Heart right ventricle (tissue), 16 donors: ENCODE measurements at places on chromosomes 7 and 10. TPM values are rescaled to one million over a fixed set of nuclear protein-coding genes. Genes with fewer than 3 reads are reported as not detected.

GRCh38 chr7:152129682-152130081 is 104.2 kb downstream of the GALNT11 start:
- no peak for DNase-seq

DNA sequence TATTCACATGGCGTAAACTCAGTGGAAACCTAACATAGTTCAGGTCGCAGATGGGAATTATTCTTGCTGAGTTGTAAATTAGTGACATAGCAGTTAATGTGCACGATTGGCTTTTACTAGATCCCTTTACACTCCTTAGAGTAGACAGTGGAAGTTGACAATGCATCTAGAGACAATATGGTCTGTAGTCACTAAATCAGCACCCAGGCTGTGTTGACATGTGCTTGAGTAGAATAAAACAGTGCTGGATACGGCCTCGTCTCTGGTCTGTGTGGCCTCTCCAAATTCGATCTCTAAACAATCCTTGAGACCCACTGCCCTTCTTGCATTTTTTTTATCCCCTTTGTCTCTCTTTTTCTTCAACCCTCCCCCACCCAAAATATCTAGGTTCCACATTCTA is 615.7 kb downstream of the SORCS1 start:
- no peak for DNase-seq

DNA sequence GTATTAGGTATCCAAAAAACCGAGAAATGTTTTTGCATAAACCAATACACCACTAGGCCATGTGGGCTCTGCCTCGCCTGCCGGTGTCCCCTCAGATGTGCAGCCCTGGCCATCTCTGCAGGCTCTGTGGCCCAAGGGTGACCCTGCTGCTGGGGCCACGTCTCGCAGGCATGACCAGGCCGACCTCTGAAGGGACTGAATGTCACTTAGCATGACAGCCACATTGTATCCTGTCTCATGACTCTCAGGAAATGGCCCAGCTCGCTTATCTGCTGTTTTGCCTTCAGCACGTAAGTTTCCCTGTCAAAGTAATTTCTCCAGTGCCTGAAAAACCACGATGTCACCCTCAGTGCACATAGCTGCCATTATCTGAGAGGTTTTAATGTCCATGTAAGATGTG is 49.5 kb upstream of the ZNF32 start:
- DNase-seq: no peak

- DNase-seq: no peak
Observed at GRCh38 chr10:54869022-54869421, 68.0 kb upstream of the PCDH15 start.

DNA sequence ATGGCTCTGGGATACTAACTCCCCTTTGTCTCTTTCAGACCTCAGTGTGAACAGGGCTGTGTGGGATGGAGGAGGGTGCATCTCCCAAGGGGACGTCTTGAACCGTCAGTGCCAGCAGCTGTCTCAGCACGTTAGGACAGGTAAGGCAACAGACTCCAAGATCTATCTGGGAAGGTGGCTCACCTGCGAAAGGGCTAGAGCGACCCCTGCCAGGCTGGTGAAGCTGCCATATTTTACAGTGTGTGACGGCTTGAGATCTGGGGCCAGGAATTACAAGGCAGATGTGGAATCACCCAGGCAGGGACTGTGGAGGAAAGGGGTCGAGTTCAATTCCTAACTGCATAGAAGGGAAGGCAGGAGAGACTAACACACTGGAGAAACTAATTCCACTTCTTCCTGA is 11.2 kb downstream of the MUC17 start:
- DNase-seq: no peak

DNA sequence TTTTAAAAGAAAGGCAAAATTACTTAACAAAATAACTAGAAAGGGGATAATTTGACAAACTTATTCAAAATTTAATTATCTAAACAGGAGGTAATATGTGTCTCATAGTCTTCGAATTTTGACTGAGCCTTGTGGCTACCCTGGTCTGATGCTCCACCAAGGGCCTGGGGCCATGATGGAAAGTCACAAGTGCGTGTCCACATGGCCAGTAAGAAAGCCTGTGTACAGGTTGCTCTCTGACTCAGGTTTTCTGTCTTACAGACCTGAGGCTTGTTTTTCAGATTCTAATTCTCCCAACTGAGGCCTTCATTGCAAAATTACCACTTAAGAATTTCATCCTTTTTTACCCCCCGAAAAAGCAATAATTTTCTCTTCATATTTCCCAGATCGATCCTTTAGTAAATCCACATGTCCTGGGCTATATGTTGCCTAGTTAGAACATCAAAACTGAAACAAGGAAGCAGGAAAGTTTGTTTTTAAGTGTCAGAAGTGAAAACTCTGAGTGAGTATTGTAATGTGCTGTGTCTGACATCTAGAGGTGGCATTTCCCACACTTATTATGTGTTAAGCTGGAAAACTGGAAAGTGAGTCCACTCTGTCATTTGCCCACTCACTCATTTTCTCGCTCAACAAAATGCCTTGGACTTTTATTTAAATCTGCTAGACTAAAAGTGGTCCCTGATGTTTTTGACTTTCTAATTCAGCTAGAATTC is 10.0 kb downstream of the CYP3A43 start:
- no peak for DNase-seq

DNA sequence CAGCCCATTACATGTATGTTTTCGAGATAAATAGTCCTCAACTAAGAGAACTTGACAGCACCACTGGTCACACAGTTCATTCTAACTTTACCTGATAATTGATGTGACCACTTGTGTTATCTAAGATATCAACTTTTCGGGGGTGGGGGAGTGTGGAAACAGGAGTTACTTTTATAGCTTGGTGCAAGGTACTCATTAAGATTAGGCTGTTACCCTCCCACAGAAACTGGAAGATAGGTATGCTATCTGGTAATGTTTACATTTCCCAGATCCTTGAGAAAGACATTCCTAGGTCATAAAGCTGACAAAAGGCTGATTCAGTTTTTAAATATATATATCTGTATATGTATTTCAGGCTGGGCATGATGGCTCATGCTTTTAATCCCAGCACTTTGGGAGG is 11.1 kb downstream of the ERVW-1 start:
- no peak for DNase-seq

- no peak for DNase-seq
Observed at GRCh38 chr7:101507791-101508252, 121.3 kb downstream of the MYL10 start.

DNA sequence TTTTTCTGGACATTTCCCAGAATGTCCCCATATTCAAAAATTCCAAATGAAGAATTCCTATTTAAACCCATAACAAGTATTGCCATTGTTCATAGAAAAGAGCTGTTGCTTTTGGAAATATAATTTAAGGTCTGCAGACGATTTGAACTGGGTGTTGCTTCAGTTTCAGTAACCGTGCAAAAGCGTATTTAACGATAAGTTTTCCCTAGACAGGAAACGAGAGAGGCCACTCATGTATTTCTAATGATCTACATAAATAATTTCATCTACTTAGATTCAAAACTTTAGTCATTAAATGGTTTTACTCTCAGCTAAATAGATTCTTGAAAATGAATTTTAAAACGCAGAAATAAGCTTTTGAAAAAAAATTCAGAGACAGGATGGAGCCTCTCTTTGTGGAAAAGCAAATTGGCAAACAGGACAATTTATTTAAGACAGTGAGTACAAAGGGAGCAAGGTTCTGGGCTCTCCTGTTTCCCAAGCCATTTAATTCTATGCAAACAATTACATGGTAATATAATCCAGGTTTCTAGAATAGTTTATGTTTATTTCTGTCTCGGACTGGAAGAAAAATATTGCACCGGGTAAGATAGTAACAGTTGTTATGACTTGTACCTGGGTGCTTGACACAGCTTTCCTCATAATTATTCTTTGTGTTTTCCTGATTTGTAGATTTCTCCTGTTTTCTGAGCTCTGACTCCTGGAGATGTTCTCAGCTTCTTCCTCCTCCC is 263.0 kb downstream of the BAMBI start:
- no peak for DNase-seq

- DNase-seq: peak; percentile 52
Observed at GRCh38 chr7:129612112-129613015, 844 bp downstream of the NRF1 start.

GRCh38 chr7:68180761-68181160 is 1184.1 kb downstream of the TYW1 start:
- no peak for DNase-seq

DNA sequence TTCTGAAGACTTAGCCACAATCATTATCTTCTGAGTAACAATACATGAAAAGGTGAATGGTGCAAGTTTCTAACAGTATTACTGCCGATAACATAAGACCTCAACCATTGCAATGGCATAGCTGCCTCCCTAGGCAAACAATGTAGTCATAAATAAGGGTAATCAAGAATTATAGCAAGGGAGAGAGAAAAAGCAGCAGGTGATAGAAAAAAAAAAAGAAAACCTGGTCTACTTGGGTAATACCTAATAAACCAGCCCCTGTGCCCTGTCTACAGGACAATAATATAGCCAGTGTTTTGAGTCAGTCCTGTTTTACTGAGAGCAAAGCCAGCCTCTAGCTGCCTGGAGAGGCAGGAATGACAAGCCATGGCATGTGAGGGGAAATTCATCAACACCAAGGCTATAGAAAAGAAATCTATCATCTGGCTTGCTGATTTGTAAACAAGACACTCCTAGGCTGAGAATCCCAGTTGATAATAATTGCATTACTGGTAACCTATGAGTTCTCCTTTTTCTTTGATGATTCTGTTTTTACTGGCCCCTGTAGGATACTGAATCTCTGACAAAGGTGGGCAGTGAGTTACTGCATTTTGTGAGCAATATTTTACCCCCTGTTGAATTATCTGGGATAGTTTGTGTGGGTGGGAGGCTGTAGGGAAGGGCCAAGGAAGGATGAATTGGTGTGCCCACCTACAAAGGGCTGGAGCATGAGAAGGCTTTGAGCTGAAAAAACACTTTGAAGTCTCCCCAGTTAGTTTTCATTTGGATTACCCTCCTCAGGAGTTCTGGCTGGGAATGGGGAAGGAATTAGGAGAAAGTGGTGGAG is 1.7 kb upstream of the WEE2 start:
- DNase-seq: no peak

DNA sequence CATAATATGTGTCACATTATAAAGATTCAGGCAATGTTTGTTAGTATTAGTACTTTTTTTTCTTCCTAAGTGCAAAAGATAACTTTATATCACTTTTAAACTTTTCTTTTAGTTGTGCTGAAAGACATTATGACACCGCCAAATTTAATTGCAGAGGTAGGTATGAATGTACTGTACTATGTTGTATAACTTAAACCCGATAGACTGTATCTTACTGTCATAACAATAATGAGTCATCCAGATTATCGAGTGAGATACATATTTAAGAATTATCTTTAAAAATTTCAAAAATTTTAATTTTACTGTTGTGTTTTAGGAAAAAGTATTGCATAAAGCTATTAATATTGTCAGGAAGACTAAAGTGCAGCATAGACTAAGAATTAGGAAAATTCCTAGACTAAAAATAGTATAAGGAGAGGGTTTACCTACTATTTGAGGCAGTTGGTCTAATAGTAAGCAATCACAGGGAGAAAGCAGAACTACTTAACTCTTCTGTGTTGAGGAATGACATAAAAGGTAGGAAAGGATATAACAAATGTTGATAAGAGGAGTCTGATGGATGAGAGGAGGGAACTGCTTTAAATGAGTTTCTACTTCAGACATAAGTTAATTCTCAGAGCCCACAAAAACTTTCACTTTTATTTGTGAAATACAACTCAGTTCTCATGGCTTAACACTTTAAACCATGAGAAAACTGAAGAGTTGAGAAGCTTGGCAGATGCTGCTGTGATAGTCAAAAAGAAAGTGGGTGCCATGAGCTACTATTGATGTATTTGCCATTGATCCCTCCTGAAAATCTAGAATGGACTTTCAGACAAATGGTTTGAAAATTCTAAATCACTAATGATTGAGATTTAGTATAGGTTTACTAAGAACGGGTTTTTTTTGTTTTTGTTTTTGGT is 67.8 kb downstream of the PTEN start:
- DNase-seq: no peak

GRCh38 chr7:79979437-79979836 is 155.2 kb upstream of the GNAI1 start:
- DNase-seq: no peak

DNA sequence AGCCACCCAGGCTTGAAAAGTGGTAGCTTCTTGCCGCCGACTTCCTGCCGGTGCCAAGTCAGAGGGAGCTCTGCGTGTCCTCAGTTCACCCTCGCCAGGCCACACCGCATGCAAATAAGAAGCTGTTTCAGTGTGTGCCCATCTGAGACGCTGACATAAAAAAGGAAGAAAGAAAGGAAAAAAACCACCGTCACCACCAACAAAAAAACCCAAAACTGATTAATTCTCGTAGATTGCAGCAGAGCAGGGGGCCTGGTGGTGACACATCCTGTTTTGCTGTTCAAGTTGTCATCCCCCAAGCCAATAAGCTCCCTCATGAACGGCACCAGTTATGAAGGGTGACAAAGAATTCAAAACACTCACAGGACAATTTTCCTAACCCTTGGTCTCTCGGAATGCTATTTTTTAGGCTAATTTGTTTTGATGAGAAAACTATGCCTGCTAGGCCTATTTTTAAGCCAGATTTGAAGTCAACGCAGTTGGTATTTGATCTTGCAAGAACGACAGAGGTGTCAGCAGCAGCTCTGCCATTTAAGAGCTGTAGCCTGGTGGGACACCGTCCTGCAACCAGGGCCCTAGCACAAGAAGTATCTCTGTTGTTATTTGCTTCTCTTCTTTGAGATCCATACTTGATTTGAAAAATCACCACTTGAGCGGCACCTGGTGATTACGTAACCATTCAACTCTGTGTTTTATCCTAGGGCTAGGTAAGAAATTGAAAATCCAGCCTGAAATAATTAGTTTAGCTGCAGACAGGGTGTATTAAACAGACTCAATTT is 145.6 kb downstream of the PFKFB3 start:
- peak; percentile 44 for DNase-seq

- DNase-seq: peak; percentile 76
Observed at GRCh38 chr10:131972474-131973071, 9.2 kb downstream of the BNIP3 start.

GRCh38 chr10:103824281-103824680 is 31.1 kb downstream of the SH3PXD2A start:
- DNase-seq: no peak

DNA sequence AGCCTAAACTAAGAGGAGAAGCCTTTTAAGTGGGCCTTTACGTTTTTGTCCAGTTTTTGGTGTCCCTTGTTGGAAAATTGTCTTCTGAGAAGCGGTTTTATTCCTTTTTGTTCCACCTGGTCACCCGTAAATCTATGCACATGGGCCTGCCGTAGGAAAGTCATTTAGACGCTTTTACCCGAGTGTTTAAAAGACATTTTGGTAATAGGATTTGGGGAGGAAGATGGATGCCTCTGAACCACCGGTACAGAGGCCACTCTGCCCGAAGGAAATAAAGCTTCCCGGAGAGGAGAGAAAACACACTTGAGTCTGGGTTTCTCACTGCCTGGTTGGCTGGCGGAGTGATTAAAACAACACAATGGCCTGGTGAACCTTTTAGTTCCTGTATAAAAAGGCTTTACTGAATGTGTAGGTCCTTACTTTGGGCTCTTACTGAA is 760 bp downstream of the THNSL1 start:
- peak; percentile 14 for DNase-seq

CYP3A7 gene
- not detected for total RNA-seq

PLCE1 gene
- 24.9 TPM for total RNA-seq

TDRD1 gene
- total RNA-seq: 5.2 TPM

OR9A2 gene
- total RNA-seq: not detected

MCM10 gene
- total RNA-seq: 3.8 TPM

ZNF716 gene
- not detected for total RNA-seq

BBS9 gene
- 9.8 TPM for total RNA-seq

PIK3CG gene
- 1.4 TPM for total RNA-seq

OR13A1 gene
- total RNA-seq: not detected
